ENCODE measurements at places on chromosomes 3 and 15.
A peak's percentile ranks its signal among the peaks of the same experiment; 100 is the strongest.

DNA sequence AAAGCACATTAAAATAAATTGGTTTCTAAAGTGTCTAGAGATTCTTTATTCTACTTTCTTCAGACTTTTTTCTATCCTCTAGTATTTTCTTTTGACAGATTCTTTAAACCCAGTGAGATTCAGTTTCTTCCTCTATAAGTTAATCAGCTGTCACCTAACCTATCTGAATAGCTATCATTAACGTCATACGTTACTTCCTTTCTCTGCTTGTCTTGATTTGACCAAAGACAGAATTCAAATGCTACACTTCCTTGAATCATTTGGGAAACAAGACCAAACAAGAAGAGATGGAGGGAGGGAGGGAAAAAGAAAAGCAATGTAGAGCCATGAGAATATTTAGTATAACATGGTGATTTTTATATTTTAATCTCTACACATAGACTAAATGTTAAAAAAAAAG is 235.2 kb downstream of the NAALADL2 start:
- DNase-seq, result no peak

GRCh38 chr3:15750143-15750542 is 47.6 kb downstream of the ANKRD28 start:
- DNase-seq, result no peak

GRCh38 chr3:50674349-50675178 is at the start of gene DOCK3:
Gene DOCK3 (plus strand): TSS chr3:50674927. CDS start chr3:50675264, 337 bp downstream.
- DNase-seq, result peak; percentile 42

DNA sequence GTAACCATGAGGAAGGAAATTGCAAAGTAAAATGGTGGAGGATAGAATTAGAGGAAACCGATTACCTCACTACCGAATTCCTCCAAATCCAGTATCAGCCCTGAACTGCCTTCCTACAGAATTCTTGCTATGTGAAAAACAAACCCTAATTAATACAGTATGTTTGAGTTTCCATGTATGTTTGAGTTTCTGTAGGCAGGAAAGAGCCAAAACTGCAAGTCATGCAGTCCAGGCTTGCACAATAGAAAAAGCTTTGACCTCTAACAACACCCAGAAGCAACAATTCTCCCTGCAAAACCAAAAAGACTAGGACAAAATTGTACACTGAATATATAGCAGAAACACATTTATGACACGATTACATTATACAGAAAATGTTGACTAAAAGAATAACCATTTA is 614.8 kb downstream of the DIPK2A start:
- peak; percentile 68 for DNase-seq

DNA sequence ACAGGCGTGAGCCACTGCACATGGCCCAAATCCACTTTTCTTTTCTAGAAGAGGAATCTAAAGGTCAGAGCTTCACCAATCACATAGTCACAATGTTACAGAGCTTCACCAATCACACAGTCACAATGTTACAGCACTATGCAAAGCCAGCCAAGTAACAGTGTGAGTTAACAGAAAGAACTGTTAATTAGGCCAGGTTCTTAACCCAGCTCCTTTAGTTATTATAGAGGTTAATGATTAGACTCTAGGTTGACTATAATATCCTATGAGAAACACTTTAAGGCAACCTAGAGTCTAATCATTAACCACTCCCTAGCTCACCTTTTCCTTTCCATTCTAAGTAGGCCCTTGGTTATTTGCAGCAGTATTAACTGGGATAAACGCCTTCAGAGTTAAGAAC is 54.0 kb downstream of the TASOR start:
- no peak for DNase-seq

GRCh38 chr3:19346759-19347158 is 198.4 kb downstream of the KCNH8 start:
- DNase-seq, result no peak

DNA sequence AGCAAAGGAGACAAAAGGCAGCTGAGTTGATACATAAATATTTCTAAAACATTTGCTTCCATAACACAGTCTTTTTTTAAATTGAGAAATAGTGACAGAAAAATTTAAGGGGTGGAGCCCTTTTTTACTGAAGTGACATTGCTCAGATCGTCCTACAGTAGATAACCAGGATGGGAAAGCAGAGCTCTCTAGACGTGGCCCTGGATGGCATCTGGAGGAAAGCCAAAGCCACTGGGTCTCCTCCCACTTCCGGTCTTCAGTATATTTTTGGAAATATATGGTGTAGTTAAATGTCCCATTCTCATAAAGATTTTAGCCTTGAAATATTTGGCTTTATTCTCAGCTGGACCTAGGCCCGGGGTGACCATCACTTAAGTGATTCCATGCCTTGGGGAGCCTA is 326.1 kb downstream of the ZNF621 start:
- DNase-seq, result no peak

DNA sequence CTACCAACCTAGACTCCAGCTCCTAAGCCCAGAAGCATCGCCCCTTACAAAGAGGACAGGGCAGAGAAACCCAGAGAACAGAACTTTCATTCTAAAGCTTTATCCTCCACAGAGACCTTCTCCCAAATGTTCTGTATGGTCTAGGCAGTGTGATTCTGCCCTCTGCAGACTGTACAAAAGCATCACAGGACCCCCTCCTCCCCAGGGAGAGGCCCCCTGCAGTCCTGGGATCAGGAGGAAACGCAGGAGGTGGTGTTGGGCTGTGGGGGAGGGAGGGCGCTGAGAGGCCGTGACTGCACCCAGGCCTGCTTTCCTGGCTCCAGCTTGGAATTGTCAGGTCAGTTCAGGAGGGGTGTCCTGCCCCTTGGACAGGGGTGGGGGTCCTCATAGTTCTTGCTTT is 101.3 kb downstream of the DGKG start:
- no peak for DNase-seq

DNA sequence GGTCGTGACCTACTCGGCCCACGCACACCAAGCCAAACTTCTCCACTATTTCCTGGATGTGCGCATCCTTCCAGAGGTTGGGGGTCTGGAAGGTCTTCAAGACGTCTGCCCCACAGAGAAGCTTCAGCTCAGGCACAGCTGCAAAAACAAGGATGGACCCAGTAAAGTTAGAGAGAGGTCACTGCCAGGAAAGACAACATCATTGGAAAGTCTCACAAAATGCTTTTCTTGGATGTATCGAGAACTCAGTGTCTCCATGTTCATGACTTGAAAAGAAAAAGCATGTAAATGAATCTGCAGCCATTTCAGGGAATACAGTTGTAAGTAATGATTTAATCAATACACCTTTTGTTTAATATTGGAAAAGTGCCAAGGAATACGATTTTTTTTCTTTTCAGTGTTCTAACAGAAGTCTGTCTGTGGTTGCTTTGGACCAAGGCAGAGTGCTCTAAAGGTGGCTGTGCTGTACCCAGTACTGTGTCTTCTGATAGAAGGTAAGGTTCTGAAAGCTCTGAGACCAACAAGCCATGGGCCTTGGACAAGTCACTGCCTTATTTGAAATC is 21.8 kb upstream of the RBP1 start:
- DNase-seq, result no peak

DNA sequence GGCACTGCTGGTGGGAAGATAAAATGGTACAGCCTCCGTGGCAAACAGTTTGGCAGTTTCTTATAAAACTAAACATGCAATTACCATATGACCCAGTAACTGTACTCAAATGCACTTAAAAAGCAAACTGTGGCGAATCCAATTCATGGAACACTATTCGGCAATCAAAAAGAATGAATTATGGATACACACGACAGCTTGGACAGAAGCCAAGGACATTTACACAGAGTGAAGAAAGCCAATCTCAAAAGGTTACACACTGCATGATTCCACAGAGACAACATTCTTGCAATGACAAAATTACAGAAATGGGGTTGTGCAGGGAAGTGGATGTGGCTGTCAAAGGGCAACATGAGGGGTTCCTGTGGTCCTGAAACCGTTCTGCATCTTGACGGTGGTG is 122.1 kb upstream of the IQSEC1 start:
- no peak for DNase-seq

DNA sequence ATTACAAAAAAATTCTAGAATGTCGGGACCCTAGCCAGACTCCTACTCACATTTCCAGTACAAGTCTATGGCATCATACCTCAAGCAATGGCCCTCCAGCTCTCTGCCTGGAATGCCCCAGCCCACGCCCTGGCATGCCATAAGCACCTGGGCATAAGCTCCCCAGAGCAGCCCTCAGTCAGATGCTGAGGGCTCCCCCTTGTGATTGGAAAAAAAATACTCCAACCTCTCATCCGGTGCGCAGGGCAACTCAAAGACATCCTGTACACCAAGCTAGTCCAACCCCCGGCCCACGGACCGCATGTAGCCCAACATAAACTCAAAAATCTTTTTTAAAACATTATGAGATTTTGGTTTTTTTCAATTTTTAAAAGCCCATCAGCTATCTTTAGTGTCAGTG is 115.4 kb downstream of the NEK10 start:
- peak; percentile 51 for DNase-seq

DNA sequence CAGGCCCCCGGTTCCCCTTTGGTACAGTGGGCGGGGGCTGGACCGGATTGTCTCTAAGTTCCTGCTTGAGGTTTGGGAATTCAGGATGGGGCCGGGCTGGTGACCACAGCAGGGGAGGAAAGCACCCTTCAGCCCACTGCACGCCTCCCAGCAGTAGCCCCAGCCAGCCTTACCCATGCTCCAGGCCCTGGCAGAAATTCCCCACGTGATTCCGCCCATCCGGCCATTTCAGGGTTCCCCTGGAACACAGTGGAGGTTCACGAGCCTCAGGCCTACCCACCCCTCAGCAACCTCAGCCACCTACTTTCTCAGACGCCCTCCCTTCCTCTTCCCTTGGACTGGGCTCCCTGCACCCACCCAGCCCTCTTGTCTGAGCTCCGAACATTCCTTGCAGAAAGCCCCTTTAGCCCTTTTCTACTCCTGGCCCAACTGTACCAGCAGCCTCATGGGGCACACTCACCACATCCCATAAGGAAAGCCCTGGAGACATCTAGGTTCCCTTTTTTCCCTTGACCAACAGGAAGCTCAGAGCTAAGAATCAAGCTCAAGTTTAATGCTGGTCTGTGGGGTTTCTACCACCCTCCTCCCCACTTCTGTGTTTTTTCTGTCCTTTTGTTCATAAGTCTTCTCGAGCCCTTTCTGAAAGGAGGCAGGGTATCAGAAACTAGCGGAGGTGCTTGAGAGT is 11.5 kb downstream of the ALS2CL start:
- DNase-seq, result no peak

DNA sequence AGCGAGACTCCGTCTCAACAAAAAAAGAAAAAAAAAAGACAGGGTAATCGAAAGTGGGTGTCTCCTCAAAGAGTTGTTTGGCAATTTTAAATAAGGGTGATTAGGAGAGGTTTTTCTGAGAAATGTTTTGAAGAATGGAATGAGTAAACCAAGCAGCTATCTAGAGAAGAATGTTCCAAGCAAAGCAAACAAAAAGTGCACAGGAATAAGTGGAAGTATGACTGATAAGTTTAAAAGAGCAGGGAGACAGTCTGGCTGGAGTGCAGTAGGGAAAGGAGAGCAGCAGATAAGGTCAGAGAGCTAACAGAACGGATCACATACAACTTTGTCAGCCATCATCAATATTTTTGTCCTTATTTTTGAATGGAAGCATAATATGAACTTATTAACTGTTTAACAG is 853.5 kb downstream of the TUSC7 start:
- DNase-seq, result no peak

- DNase-seq, result no peak
Measured at GRCh38 chr15:76986743-76987142, 8.2 kb upstream of the PSTPIP1 start.

DNA sequence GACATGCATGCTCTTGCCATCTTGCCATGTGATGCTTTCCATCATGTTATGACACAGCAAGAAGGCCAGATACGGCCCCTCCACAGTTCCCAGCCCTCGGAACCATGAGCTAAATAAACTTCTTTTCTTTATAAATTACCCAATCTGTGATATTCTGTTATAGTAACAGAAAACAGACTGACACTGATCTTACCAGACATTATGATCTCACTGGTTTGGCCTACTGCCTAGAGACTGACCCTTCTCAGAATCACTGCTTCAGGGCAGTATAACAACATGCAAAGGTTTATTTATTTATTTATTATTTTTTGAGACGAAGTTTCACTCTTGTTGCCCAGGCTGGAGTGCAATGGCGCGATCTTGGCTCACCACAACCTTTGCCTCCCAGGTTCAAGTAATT is 14.0 kb downstream of the ZNF619 start:
- peak; percentile 29 for DNase-seq

- peak; percentile 41 for DNase-seq
Measured at GRCh38 chr3:156750874-156751245, 75.3 kb upstream of the LEKR1 start.

- DNase-seq, result no peak
Measured at GRCh38 chr3:152174876-152175527, 93.7 kb upstream of the MBNL1 start.

DNA sequence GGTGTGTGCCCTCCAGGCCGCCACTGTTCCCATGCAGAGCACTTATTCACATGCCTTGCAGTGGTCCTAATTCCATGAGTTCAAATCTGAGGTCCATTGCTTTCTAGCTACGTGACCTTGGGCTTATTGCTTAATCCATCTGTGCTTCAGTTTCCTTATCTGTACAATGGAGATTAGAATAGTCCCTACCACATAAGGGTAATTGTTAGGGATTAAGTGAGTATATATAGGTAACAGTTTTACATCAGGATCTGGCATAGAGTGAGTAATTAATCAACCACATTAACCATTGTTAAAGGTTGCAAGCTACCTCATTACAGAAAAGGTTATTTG is 7.6 kb downstream of the CPN2 start:
- DNase-seq, result no peak

DNA sequence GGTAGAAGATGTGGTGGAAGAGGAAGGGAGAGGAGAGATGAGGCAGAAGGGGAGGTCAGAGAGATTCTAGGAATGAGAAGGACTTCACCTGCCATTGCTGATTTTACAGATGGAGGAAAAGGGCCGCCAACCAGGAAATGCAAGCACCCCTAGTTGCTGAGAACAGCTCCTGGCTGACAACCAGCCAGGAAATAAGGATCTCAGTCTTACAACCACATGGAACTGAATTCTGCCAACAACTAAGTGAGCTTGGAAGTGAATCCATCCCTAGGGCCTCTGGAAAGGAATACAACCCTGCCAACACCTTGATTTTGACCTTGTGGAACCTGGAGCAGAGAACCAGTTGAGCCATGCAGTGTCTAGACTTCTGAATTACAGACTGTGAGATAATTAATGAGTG is 86.6 kb downstream of the EDEM1 start:
- no peak for DNase-seq

DNA sequence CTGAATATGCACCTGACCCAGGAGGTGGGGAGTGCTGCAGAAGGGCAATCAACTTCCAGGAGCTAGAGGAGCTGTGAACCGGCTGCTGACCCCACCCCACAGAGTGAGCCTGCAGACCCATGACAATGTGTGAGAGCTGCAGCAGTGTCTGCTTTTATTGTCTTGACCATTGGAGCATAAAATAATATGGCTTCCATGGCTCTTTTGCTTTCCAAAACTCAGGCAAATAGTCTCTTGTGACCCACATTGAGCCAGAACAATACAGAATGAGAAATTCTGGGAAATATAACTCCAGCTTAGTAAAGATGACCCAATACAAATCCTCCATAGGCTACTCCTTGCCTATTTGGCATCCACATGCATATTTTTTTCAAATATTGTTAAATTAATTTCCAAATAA is 309.6 kb downstream of the PYDC2 start:
- DNase-seq, result no peak

GRCh38 chr15:90249203-90249863 is at the start of gene TTLL13:
Gene TTLL13 (plus strand): TSS chr15:90249556. CDS start chr15:90250631, 1,075 bp downstream.
- peak; percentile 86 for DNase-seq

All from fibroblast of pulmonary artery (primary cell).